ENCODE measurements at places on chromosomes 16 and 17.

DNA sequence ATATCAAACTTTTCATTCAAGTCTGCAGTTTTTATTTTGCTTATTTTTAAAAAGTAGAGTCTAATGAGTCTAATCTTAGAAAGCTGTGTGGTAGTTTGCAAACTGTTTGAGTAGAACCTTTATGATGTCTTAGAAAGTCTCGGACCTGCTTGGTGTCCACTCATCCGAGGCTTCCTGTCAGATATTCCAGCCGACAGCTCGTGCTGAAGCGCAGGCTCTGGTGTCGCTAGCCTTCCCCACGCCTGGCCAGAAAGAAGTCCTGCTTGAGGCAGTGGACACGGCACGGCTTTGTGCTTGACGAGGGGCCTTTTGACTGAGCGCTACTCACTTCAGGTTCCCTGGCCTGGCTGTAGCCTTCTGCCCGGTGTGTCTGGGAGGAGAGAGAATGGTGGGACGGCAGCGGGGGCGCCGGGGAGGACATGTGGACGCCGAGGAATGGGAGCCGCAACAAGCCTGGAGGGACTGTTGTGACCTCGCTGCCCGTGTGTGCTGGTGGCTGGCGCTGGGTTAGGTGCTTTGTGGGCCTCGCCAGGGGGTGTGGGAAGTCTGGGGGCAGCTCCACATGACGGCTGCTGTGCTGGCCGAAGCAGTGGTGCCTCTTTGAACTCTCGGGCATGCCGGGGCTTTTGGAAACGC is 33.5 kb downstream of the BANP start:
- DNase-seq = no peak

DNA sequence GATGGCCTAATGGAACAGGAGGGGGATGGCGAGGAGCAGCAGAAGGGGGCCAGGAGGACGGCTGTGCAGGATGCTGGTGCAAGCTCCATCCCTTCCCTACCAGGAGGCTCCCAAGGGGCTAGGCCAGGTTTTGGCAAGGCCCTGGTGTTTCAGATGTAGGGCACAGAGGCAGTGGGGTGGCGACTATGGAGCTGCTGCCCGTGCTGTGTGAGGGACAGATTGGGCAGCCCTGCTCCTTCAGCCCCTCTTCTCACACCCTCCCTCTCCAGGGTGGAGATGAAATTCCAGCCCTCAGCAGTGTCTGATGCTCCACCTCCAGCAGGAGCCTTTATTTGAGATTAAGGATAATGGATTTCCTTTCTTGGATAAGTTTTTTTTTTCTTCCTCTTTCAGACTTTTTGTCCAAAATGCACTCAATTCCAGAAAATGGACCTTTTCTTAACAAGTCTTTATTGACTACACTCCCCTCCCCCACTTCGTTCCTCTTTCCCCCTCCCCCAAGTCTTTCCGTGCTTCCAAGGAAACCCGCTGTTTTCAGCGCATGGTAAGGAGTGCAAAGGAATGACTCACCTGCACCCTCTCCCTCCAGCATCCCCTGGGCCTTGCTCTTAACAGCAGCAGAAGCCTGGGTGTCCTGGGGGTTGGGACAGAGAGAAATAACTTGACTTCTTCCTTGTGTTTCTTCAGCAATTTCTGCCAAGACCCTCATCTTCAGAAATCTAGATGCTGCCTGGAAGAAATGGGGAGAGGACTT is 95.2 kb downstream of the CCDC182 start:
- DNase-seq = no peak

GRCh38 chr16:1651974-1652312 is 26.1 kb upstream of the JPT2 start:
- no peak for DNase-seq

GRCh38 chr17:28901866-28902818 is 737 bp downstream of the DHRS13 start:
- no peak for DNase-seq

GRCh38 chr17:9729735-9730420 is 61.5 kb downstream of the DHRS7C start:
- no peak for DNase-seq

DNA sequence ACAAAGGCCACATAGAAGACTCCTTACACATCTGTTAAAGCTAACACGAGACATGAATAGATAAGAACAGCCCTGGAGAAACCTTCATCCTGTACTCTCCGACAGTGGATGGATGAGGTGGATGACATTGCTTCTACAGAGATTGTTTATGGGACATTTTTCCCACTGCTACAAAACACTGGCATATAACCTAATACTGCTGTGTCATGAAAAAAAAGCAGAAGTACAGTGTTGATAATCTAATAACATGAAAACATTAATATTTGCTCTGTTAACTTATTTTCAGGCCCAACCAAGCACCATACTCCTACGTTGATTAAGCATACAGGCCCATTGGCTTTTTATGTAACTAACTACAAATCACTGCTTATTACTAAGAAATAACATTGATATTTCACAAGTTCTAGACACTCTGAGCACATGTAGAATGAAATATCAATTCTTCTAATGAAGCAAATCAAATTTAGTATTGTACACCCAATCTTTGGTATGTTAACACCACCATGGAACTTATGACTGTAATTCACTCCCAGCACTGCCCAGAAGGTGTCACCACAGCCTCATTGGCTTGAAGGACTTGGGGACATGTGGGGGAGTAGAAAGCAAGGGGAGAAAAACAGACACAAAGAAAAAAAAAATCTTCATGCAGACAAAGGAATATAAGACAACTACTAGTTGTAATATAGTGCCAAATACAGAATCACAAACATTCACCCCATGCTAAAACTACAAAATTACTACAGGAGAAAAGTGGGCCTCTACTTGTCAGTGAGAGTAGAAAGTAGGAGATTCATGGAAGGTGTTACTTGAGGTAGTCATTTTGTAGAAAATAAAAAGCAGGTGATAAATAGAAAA is 330.0 kb upstream of the PMFBP1 start:
- peak; percentile 42 for DNase-seq

- no peak for DNase-seq
These were observed 53.1 kb upstream of the MARCHF10 start for GRCh38 chr17:62860962-62861873.

GRCh38 chr17:1882836-1883235 is 53.0 kb downstream of the RPA1 start:
- DNase-seq = no peak

GRCh38 chr17:62965174-62965685 is 805 bp upstream of the TANC2 start:
- no peak for DNase-seq

GRCh38 chr16:51166541-51166940 is 15.5 kb upstream of the SALL1 start:
- no peak for DNase-seq

DNA sequence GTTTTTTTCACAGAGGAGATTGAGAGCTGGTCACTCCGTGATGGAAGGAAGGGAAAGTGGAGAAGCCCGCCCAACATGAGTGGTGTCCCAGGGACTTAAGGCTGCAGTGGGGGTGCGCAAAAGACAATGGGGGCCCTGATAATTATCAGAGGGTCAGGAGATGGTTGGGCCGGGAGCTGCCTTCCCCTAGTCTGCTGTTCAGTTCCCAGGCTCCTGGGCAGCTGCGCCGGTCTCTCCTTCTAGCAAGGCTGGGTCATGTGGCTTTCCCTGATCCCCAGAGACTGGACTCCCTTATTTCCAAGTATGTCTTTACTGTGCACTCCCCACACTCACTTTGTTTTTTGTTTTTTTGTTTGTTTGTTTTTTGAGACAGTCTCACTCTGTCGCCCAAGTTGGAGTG is 16.2 kb downstream of the CYGB start:
- no peak for DNase-seq

DNA sequence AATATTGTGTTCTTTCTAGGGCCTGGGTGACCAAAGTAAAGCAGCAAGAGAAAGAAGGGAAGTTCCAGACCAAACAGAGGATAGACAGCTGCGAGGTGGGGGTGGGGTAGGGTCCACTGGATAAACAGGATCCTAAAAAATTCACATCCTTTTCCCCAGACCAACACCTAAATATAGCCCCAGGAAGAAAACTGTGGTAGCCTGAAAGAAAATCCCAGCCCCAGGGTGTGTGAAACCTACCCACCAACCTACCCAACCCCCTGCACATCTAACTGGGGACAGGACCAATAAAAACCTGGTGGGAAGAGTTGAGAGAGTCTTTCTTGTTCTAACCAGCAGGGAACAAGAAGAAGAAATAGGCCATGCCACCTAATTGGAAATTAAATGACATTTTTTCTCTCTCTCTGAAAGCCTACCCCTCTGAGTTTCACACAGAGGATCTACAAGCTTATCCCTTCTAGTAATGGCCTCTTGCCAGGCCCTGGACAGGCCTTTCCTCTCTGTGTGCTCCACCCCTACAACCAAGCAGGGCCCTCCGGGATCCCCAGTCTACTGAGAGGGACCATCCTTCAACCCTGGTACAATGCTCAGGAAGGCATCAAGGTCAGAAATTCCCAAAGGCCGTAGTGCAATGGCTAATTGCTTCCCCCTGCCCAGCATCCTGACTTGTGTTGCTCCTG is 12.0 kb downstream of the MYO18A start:
- no peak for DNase-seq

DNA sequence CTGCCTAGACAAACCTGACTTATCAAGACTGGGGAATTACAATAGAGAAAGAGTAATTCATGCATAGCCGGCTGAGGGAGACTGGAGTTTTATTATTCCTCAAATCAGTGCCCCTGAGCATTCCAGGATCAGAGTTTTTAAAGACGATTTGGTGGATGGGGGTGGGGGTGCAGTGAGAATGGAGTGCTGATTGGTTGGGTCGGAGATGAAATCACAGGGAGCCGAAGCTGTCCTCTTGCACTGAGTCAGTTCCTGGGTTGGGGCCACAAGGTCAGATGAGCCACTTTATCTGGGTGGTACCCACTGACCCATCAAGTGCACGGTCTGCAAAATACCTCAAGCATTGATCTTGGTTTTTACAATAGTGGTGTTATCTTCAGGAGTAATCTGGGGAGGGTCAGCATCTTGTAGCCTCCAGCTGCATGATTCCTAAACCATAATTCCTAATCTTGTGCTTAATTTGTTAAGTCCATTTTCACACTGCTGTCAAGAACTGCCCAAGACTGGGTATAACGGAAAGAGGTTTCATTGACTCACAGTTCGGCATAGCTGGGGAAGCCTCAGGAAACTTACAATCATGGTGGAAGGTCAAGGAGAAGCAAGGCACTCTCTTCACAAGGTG is 69.6 kb downstream of the MARF1 start:
- no peak for DNase-seq

- DNase-seq = no peak
These were observed 23.5 kb downstream of the GSG1L start for GRCh38 chr16:28040039-28040438.

- DNase-seq = no peak
These were observed 79.9 kb downstream of the HS3ST3A1 start for GRCh38 chr17:13521784-13522183.

DNA sequence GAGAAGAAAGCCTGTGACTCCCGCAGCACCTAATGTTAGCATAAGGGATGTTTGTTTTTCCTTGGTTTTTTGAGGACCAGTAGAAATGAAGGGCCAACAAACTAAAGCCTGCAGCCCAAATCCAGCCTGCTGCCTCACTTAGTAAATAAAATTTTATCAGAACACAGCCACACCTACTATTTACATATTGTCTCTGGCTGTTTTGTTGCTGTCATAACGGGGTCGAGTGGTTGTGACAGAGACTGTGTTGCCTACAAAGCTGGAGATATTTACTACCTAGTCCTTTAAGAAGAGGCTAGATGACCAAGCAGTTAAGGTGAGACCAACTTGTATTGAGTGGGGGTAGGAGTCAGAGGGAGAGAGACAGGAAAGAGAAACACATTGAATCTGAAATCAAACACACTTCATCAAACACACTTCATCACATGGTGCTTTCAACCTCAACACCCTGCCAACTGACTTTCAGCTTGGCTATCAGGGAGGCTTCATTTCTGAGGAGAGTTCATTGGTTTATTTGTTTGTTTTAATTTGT is 546.3 kb upstream of the CDH11 start:
- no peak for DNase-seq

GRCh38 chr17:4124999-4125398 is 17.8 kb downstream of the ZZEF1 start:
- DNase-seq = no peak

DNA sequence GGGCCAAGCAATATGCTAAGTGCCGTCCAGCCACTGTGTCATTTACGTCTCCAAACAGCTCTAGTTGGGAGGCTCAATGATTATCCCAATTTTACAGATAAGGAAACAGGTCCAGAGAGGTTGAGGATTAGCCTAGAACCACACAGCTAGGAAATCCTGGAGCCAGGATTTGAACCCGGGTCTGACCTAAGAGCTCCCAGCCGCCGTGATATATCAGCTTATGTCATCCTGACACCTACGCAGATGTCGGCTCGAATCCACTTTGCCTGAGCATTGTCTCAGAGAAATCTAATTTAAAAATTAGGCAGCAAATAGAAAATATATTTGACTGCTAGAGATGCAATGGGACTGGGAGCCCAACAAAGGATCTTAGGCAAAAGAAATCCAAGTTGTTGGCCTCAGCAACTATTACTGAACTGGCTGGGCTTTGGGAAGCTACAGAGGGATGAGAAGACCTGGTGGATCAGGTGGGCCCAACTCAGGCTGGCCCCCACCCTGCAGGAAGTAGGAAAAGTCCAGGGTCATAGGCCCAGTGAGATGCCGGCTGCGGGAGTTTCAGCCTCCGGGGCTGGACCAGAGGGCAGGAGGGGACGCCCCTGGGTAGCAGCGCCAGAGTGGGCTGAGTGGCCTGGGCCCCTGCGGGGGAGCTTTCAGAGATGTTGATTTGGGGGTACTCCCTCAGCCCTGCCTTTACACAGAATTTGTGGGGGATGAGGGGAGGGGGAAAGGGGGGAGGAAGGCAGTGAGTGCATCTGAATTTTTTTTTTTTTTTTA is 35.1 kb upstream of the IL21R start:
- no peak for DNase-seq

DNA sequence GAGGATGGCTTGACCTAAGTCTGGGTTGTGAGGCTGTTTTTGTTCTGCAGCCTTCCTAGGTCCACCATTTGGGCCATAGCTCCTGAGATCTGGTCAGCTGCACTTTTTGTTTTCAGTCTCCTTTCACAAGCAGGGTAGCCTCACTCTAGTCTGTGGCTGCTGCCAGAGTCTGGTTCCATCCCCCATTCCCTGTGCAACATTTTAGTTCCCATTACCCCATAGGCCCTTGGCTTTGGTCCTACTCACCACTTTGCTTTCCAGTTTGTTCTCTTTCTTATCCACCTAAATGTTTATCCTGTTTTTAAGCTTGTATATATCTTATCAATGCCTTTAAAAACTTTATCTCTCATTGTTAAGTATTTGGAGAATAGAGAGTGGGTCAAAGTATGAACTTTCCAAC is 6.5 kb upstream of the XYLT2 start:
- DNase-seq = no peak

DNA sequence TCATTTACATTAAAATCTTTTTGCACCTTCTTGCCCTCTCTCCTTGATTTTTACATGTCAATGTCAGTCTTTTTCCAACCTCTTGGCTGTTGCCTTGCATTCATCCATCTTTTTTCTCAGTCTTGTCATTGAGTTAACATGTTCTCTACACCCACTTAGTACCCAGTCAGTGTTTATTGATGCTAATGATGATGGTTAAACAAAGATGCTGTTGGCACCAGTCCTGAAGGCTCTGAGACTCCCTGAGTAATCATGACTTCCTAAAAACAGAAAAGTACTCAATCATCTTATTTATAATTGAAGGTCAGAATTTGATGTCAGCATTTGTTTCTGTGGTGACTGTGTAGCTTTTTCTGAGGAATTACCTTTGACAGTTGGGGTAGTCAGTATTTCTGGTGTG is 104.5 kb downstream of the NLK start:
- no peak for DNase-seq

- DNase-seq = no peak
These were observed at the start of gene SCARF1 for GRCh38 chr17:1645207-1646171. Gene SCARF1, minus strand, starts transcription at chr17:1645732. Its CDS starts 35 bp downstream, at chr17:1645697.

GRCh38 chr16:51696376-51696775 is 545.3 kb upstream of the SALL1 start:
- no peak for DNase-seq
